CD14-positive monocyte (primary cell): ENCODE measurements at places on chromosomes 6 and 20.

DNA sequence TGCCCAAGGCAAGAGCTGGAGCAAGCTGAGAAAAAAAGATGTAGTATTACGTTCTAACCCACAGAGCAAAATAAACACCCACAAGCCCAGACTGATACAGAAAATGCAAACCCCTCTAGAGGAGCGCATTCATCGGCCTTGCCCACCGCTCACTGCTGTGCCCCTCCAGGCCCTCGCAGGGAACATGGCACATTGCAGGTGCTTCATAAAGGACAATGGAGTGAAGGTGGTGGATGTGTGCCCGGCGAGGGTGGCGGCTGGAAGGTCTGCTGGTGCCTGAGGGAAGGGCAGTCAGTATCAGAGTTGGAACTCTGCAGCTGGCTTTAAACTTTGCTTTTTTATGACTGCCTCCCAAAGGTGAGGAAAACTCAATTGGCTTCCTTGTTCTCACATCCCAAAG lies 18.5 kb upstream of the IRF4 start:
- no peak overlapping the region for H3K27ac ChIP-seq
- no peak for DNase-seq
- H3K4me1 ChIP-seq, result peaks cover 10% of the 10 kb centered on the region

DNA sequence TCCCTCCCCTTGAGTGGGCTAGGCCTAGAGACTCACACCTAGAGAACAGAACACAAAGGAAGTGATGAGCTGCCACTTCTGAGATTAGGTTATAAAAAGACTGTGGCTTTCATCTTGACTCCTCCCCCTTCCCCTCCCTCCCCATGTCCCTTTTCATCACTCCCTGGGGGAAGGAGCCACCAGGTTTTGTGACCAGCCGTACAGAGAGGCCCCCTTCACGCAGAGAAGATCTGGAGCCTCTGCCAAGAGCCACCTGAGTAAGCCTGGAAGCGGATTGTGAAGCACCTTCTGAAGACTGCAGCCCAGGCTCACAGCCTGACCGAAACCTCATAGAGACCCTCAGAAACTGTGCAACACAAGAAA lies 118.4 kb upstream of the NXT1 start:
- peaks cover 22% of the 10 kb centered on the region for H3K4me1 ChIP-seq
- H3K36me3 ChIP-seq, result no peaks in the 10 kb centered on the region
- no peak overlapping the region for H3K27ac ChIP-seq
- H3K27me3 ChIP-seq, result no peaks in the 10 kb centered on the region

- H3K4me1 ChIP-seq, result peaks cover 6% of the 10 kb centered on the region
- no peak overlapping the region for H3K4me3 ChIP-seq
- H3K27ac ChIP-seq, result no peak overlapping the region
- no peak for DNase-seq
- no peaks in the 10 kb centered on the region for H3K36me3 ChIP-seq
These were observed 53.1 kb downstream of the CPNE5 start for GRCh38 chr6:36786055-36786675.

GRCh38 chr20:33679758-33680485 lies 5.7 kb upstream of the NECAB3 start:
- H3K36me3 ChIP-seq, result no peaks in the 10 kb centered on the region
- no peak for DNase-seq

GRCh38 chr6:135534773-135535380 lies 37.3 kb upstream of the AHI1 start:
- H3K4me1 ChIP-seq, result peaks cover 5% of the 10 kb centered on the region
- H3K27ac ChIP-seq, result no peak overlapping the region
- no peaks in the 10 kb centered on the region for H3K27me3 ChIP-seq
- no peak for DNase-seq

- no peaks in the 10 kb centered on the region for H3K27me3 ChIP-seq
- no peaks in the 10 kb centered on the region for H3K36me3 ChIP-seq
- no peak for DNase-seq
- H3K27ac ChIP-seq, result no peak overlapping the region
- no peaks in the 10 kb centered on the region for H3K4me1 ChIP-seq
These were observed 166.0 kb downstream of the DLL1 start for GRCh38 chr6:170124836-170125235.

DNA sequence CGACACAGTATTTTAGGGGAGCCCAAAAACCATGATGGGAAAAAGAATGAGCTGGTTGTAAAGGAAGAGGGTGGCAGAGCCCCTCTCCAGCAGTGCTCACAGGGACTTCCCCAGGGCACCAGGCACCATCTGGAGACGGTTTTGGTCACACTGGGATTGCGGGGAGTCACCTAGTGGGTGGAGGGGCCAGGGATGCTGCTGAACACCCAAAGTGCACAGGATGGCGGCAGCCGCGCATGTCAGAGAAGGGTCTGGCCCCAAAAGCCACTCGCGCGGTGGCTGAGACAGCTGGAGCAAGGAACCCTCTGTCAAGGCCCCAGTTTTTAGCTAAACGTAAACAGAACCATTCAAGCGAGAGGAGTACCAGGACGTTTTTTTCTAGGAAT lies 10.8 kb downstream of the CTSZ start:
- no peak for DNase-seq
- no peaks in the 10 kb centered on the region for H3K4me1 ChIP-seq
- peaks cover 91% of the 10 kb centered on the region for H3K36me3 ChIP-seq
- H3K27me3 ChIP-seq, result no peaks in the 10 kb centered on the region

DNA sequence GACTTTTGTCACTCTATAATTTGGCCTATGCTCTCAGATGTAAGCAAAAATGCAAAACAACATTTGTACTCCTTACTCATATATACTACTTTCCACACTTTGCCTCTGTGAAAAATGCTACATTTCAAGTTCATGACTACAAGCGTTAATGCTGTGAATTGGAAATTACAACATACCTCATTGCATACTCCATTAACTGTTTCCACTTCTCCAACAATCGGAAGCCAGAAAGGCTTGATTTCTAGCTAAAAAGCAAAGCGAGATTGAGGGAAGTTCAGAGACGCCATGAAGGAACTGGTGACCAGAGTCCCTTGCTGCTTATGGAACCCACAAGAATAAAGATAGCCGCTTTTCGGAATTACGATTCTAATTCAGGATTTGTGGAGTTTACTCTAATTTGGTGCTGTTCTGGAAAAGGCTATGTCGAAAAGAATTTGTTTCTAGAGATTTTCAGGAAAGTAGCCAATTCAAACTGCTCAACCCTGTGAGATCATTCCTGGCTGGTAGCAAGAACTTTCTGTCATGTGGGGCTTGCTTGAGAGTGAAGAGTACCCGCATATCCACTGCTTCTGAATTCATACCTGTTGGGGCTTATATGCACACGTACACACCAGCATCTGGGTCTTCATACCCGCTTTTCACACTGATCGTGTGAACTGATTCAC lies 98.0 kb upstream of the CITED2 start:
- no peaks in the 10 kb centered on the region for H3K36me3 ChIP-seq
- H3K27ac ChIP-seq, result no peak overlapping the region
- peak; percentile 46 for DNase-seq
- peaks cover 26% of the 10 kb centered on the region for H3K4me1 ChIP-seq
- H3K27me3 ChIP-seq, result no peaks in the 10 kb centered on the region

DNA sequence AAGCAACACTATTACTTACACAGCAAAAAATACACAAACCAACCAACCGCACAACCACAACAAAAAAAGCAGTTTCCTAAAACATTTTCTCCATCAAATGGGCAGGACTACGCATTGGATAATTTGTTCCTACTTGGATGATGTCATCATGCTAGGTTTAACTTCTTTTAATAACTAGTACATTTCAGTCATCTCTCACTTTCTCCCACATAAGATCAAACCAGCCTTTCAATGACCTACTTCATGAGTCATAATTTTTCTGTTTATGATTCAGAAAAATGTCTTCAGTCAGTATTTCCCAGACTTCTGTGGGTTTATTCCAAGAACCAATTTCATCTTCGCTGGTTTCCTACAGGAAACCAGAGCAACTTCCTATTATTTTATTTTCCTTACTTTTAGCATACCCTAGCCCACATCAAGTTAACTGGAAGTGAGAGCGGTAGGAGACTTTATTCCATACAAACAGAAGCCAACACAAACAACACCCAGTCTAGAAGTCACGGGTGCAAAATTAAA lies 134.2 kb downstream of the GMDS start:
- H3K27me3 ChIP-seq, result no peaks in the 10 kb centered on the region
- no peaks in the 10 kb centered on the region for H3K36me3 ChIP-seq
- H3K4me1 ChIP-seq, result no peaks in the 10 kb centered on the region
- H3K4me3 ChIP-seq, result no peak overlapping the region

- H3K27me3 ChIP-seq, result no peaks in the 10 kb centered on the region
- peak; percentile 53 for DNase-seq
- peak overlapping the region; percentile 96 for H3K4me3 ChIP-seq
- peaks cover 32% of the 10 kb centered on the region for H3K4me1 ChIP-seq
- peak overlapping the region; percentile 90 for H3K27ac ChIP-seq
These were observed 809 bp downstream of the SRPK1 start for GRCh38 chr6:35919827-35920751.

DNA sequence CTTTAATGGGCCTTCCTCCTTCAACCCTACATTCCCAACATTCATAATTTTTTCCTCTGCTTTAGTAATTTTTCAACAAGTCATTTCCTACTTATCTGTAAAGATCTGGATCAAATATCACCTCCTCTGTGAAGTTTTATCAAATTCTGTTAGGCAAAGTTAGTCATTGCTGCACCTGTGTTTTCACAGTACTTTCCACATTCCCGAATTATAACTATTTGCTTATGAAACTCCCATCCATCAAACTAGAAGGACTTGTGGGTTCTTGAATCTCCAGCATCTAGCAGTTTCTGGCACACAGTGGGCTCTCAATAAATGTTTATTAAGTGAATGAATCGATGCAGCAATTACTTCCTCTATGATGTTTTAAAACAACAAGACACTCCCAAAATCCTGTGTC lies 257.6 kb downstream of the HDGFL1 start:
- no peak overlapping the region for H3K27ac ChIP-seq
- DNase-seq, result no peak
- H3K4me1 ChIP-seq, result no peaks in the 10 kb centered on the region
- no peaks in the 10 kb centered on the region for H3K27me3 ChIP-seq

DNA sequence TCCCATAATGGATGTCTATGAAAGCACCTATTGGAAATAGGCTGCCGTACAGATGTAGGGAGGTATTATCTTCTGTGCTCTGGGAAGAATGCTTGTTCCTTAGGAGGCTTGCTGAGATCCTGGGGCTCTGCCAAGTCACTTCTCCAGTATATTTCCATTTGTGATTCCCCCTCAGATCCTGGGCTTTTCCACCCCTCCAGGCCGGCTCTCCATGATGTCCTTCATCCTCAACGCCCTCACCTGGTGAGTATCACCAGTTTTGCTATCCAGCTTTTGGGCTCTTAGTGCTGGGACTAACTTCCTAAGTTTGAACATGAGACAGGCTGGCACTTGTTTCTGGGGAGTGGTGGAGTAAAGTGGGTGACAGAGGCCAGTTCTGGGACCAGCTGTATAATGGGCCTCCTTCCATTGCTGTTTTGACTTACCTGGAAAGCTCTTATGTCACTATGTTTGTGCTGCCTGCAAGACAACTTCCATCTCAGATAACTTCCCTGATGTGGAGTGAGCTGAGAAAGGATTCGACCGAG lies 2.6 kb downstream of the SYS1 start:
- H3K27me3 ChIP-seq, result no peaks in the 10 kb centered on the region
- H3K4me1 ChIP-seq, result peaks cover 52% of the 10 kb centered on the region
- H3K4me3 ChIP-seq, result no peak overlapping the region
- H3K27ac ChIP-seq, result no peak overlapping the region
- DNase-seq, result no peak
- H3K36me3 ChIP-seq, result peaks cover 23% of the 10 kb centered on the region

- H3K27me3 ChIP-seq, result no peaks in the 10 kb centered on the region
- no peaks in the 10 kb centered on the region for H3K36me3 ChIP-seq
- DNase-seq, result no peak
- H3K4me1 ChIP-seq, result no peaks in the 10 kb centered on the region
- H3K4me3 ChIP-seq, result no peak overlapping the region
These were observed 238.0 kb downstream of the COL12A1 start for GRCh38 chr6:74967821-74968220.

DNA sequence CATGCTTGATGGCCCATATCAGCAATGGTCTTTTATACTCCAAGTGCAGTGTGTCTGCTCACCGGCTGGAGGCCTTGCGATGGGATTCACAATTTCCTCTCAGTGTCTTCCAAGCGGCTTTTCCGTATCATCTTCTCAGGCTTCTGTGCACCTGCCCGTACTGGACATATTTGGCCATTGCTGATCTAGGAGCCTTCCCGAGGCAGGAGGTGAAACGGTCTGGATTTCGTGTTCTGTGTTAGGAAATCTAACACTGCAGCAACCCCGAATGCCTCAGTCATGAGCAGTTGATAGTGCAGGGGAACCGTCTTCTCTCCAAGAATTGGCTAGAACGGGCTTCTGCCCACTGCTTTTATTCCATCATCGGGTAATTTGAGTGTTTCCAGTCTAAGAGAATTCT lies 60.5 kb downstream of the PPP1R14C start:
- no peak overlapping the region for H3K27ac ChIP-seq
- no peak overlapping the region for H3K4me3 ChIP-seq
- no peaks in the 10 kb centered on the region for H3K4me1 ChIP-seq
- H3K36me3 ChIP-seq, result no peaks in the 10 kb centered on the region
- peaks cover 4% of the 10 kb centered on the region for H3K27me3 ChIP-seq

DNA sequence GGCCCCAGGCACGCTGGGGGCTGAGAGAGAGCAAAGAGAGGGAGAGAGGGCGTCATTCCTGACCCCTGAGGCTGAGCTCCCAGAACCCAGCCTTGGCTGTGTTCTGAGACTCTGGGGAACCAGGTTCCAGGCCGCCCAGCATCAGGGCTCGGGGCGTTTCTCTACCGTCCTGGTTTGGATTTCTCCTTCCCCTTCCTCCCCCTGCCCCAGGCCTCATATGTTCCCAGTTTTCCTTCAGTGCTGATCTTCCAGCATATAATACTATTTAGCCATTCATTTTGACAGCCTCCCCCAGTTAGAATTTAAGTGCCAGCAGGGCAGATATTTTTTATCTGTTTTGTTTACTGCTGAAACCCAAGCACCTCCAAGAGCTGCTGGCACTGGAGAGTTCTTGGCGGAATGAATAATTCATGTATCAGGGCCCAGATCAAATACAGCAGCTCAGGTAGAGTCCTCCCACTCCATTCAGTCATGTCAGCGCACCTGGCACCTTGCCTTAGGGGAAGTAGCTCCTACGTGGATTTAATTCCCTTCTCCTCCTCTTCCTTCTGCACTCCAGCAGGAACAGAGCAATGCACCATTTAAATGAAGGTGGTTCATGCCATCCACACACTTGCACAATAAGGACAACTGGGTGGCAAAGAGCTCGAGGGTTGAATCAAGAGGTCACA lies 23.4 kb upstream of the FRMD1 start:
- no peak overlapping the region for H3K27ac ChIP-seq
- no peak overlapping the region for H3K4me3 ChIP-seq
- no peaks in the 10 kb centered on the region for H3K36me3 ChIP-seq
- no peak for DNase-seq
- H3K4me1 ChIP-seq, result no peaks in the 10 kb centered on the region

- no peaks in the 10 kb centered on the region for H3K27me3 ChIP-seq
- peaks cover 25% of the 10 kb centered on the region for H3K4me1 ChIP-seq
- H3K36me3 ChIP-seq, result peaks cover 35% of the 10 kb centered on the region
- peak overlapping the region; percentile 61 for H3K27ac ChIP-seq
These were observed 46.8 kb downstream of the CHMP4B start for GRCh38 chr20:33857722-33858563.

DNA sequence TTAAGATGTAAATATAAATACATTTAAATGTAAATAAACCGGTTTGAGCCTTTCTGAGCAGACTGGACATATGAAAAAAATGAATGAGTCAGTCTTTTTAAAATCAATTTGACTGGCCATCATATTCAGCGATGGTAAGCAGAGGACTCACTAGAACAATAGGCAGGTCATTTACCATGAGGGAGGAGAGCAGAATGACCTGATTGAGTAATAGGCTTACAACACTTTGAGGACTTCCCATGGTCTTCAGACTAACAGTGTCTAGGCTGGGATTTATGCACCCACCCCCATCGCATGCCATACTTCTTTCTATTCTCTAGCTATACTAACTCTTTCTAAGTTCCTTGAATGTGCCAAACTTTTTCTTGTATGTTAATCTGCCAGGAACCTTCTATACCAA lies 241.9 kb upstream of the RAB32 start:
- peaks cover 13% of the 10 kb centered on the region for H3K4me1 ChIP-seq
- no peaks in the 10 kb centered on the region for H3K36me3 ChIP-seq
